ENCODE measurements at places on chromosomes 7 and 10.

- H3K36me3 ChIP-seq: no peaks in the 10 kb centered on the region
- peaks cover 9% of the 10 kb centered on the region for H3K4me1 ChIP-seq
- peak; percentile 89 for DNase-seq
Measured at GRCh38 chr7:102836191-102836919, 76.4 kb upstream of the LRRC17 start.

DNA sequence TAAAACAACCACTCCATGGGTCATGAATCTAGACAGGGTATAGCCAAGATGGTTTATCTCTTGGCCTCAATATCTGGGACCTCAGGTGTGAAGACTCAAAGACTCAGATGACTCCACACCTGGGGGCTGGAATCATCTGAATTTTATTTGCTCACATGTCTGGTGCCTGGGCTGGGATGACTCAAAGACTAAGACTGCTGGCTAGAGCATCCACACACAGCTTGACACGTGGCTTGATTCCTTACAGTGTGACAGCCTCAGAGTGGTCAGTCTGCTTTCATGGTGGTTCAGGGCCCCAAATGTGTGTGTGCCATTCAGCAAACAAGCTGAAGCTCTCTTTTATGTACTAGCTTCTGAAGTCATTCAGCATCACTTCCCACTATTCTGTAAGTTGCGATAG lies 333.7 kb downstream of the RNLS start:
- peaks cover 3% of the 10 kb centered on the region for H3K4me1 ChIP-seq
- no peaks in the 10 kb centered on the region for H3K36me3 ChIP-seq
- no peaks in the 10 kb centered on the region for H3K27me3 ChIP-seq

GRCh38 chr7:101953248-101953819 lies 135.9 kb downstream of the CUX1 start:
- H3K4me3 ChIP-seq: no peak overlapping the region
- peak overlapping the region; percentile 13 for H3K27ac ChIP-seq
- peak; percentile 98 for DNase-seq
- H3K27me3 ChIP-seq: no peaks in the 10 kb centered on the region
- no peaks in the 10 kb centered on the region for H3K36me3 ChIP-seq

GRCh38 chr7:748446-748845 lies 21.4 kb upstream of the PRKAR1B start:
- H3K4me1 ChIP-seq: peaks cover 8% of the 10 kb centered on the region
- peaks cover 35% of the 10 kb centered on the region for H3K36me3 ChIP-seq
- H3K4me3 ChIP-seq: no peak overlapping the region
- no peaks in the 10 kb centered on the region for H3K27me3 ChIP-seq
- H3K27ac ChIP-seq: no peak overlapping the region

- H3K36me3 ChIP-seq: peaks cover 11% of the 10 kb centered on the region
- no peak overlapping the region for H3K4me3 ChIP-seq
- no peaks in the 10 kb centered on the region for H3K27me3 ChIP-seq
Measured at GRCh38 chr7:35849158-35849831, 48.4 kb downstream of the SEPTIN7 start.
